T-helper 9 cell (primary cell): ENCODE measurements at places on chromosomes 6 and 20.

DNA sequence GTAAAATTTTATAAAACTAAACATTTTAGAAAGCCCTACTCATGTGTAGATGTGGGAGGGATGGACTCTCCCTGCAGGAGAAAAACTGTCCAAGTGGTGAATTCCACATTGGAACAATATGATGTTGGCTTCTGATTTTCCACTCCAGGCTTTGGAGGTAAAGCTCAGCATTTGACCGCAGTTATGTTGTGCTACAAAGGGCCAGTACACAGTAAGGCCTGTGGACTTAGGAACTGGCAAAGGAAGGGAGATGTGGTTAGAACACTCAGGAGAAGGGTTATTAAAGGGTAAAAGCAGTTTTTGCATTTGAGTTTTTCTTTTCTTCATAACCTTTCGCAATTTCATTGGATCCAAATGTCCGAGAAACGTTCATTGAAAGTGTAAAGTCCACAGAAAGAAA is 150.3 kb upstream of the SASH1 start:
- no peak for DNase-seq

- no peak for DNase-seq
Observed at GRCh38 chr6:11964729-11965335, 47.3 kb upstream of the HIVEP1 start.

GRCh38 chr20:40689100-40689942 is at the start of gene MAFB:
Gene MAFB (minus strand): TSS chr20:40689236. CDS start chr20:40688850, 386 bp downstream.
- DNase-seq, result no peak

GRCh38 chr20:20720158-20720557 is 7.7 kb upstream of the RALGAPA2 start:
- DNase-seq, result no peak

DNA sequence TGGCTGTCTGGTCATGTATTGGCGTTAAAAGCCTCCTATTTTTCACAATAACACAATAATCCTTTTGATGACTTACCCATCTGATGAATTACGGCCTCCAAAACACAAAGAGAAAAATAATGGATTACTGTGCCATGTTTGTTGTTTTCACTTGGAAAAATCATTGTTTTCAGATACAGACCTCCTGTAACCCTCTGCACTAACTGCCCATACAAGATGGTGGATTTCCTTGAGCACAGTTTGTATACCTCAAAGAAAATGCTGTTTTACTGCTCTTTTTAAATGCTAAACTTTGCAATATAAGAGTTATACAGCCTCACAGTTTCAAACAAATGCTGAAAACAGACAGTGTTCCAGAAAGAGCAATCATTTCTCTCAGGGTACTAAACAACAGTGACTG is 61.0 kb downstream of the SMLR1 start:
- DNase-seq, result no peak

DNA sequence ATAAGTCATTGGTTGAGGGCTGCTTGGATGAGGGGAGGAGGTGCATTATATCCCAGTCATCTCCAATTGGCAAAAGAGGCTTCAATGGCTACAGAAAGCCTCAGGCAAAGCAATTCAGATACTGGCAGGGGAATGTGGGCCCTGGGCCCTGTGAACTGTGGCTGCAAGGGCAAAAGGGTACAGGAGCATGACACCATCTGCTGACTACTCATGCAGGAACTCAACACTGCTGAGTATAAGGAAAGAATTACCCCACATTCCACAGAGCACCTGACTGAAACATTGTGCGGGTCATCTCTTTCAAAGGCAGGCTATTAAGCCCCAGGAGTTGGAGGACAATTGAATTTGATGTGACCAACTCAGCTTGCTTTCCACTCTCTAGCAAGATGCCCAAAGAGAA is 92.1 kb upstream of the SPTLC3 start:
- DNase-seq, result no peak

- DNase-seq, result no peak
Observed at GRCh38 chr6:1587977-1588376, 21.7 kb upstream of the FOXC1 start.

DNA sequence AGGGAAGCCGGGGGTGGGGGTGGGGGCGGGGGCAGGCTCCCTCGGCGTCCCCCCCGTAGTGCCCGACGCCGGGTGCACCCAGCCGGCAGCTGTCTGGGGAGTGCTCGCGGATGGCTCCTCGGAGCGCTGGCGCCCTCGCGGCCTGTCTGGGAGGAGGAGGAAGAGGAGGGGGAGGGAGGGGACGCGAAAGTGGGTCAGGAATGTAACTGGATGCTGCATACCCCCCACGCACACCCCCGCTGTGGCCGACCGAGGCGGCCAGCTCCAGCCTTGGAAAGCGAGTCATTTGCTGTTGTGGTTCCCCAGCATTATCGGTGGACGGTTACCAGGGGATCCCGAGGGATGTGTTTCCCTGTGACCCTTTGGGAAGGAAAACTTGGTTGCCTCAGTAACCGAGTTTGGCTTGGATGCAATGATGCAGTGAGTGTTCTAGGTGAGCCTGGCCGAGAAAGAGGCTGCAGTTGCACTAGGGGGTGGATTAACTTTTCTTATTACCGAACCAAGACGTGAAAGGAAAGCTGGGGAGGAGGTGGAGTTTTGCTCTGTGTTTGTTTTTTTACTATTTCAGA is 55.2 kb upstream of the RREB1 start:
- DNase-seq, result peak; percentile 12

GRCh38 chr20:63950701-63951397 is 5.4 kb downstream of the UCKL1 start:
- DNase-seq, result no peak

DNA sequence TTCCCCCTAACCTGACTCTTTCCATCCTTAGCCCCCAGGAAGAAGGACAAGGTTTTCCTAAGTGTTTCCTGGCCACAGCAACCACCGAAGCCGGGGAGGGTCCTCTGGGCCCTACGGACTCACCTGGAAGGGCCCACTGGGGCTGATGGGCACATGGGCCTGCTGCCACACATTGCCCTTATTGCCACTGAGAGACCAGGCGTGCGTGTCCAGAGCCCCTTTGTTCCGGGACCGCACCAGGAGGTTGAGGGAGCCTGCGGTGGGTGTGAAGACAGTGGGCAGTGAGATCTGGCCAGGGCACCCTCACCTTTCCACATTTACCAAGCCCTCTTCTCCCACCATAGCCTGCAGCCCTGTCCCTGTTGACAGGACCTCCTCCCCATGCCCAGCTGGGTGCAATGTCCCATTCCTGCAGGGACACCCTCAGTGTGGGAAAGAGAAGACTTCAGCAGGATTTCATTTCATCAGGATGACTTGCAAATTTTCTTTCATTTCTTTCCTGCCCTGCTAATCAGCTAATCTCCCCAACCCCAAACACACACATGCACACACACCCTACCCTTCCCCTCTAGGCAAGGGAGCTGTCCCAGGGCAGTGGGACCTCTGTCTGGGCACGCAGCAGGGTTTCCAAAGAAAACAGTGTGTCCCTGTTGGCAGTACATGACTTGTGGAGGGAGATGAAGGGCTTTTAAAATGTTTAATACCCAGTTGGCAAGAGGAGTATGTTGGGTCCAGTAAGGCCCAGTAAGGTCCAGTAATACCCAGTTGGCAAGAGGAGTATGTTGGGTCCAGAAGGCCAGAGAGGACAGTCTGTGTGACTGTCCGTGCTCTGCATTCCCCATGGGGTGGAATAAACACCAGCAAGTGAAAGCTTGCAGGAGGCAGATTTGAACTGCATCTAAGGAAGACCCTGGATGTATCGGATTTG is 59.0 kb downstream of the MDGA1 start:
- DNase-seq, result no peak

- no peak for DNase-seq
Observed at GRCh38 chr6:109118337-109118736, 23.0 kb downstream of the CEP57L1 start.

- DNase-seq, result no peak
Observed at GRCh38 chr6:44868335-44868668, 459.8 kb upstream of the RUNX2 start.

GRCh38 chr6:134436950-134437349 is 119.0 kb upstream of the SGK1 start:
- no peak for DNase-seq

GRCh38 chr6:138971601-138972000 is 16.5 kb downstream of the REPS1 start:
- no peak for DNase-seq

DNA sequence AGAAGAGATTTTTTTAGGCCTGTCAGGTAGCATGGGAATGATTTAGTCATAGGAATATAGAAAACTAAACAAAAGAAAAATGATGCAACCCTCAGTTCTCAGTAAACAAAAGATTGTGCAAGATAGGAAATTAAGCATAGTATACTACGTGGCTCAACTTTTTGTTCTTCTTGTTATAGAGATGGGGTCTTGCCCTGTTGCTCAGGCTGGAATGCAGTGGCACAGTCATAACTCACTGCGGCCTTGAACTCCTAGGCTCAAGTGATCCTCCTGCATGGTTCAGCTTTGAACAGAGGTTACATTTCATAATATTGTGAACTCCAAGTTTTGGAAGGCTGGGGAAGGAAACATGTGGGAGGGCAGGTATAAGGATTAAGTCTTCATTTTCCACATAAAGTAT is 28.5 kb downstream of the SLX4IP start:
- DNase-seq, result no peak

DNA sequence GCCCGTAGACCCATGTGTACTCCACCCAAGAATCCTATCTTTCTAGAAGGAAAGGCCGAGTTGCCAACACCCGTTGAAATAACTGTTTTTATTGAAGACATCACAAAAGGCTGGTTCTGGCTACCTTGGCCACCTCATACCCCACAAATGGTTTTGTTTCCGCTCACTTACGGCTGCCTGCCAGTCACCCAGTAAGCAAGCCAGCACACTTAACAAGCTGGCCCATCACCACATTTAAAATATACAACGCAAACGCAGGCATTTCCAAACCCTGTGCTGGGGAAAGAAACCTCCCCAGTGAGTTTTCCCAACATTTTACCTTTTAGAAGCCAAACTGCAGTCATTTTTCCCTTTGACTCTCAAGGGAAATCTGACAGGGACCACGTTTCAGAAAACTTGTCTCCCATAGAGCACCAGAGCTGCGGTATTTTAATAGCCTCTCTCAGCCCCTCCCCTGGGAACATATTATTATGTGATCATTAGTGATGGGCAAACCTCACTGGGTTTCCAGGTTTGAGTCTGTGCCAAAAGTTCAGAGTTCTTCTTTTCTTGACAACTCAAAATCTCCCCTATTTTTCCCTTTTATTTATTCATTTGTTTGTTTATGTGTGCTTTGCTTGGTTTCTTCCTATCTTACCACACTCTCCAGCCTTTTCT is 36.7 kb upstream of the BMP2 start:
- no peak for DNase-seq

DNA sequence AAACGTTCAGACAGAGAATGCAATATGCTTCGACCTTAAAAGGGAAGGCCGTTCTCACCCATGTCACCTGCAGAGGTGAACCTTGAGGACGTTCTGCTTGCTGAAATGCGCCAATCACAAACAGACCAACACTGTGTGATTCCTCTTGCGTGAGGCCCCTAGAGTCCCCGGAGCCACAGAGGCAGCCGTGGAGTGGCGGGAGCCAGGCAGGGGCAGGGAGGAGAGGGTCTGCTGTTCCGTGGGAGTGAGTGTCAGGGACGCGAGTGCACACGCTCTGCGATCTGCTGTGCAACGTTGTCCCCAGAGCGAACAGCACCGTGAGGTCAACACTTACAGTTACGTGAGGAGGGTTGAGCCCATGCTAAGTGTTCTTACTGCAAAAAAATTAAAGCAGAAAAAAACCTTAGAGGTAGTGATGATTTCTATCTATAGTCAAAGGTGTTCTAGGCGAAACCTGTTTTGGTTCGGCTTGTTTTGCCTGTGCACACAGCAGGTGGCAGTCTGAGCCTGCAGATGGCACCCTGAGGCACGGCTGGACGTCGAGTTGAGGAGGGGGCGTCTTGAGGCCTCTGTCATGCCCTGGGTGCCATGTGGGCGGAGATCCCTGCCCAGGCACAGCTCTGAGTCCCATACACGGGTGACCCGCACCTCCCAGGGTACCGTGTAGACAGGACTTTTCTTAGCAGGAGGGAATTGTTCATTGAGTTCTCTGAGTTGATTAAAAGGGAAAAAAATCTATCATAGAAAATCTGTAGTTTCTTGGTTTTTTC is 71.7 kb upstream of the FRMD1 start:
- DNase-seq, result no peak

GRCh38 chr20:61886721-61887595 is 178.7 kb downstream of the TAF4 start:
- peak; percentile 8 for DNase-seq

GRCh38 chr6:26432627-26433201 is 7.6 kb upstream of the BTN3A3 start:
- no peak for DNase-seq

GRCh38 chr20:63826753-63827152 is 4.3 kb downstream of the ZBTB46 start:
- no peak for DNase-seq

GRCh38 chr20:23167431-23167830 is 81.3 kb upstream of the CD93 start:
- no peak for DNase-seq

- DNase-seq, result no peak
Observed at GRCh38 chr20:43238266-43238665, 48.6 kb upstream of the PTPRT start.

- no peak for DNase-seq
Observed at GRCh38 chr6:46293641-46294316, 123.0 kb upstream of the ENPP5 start.

DNA sequence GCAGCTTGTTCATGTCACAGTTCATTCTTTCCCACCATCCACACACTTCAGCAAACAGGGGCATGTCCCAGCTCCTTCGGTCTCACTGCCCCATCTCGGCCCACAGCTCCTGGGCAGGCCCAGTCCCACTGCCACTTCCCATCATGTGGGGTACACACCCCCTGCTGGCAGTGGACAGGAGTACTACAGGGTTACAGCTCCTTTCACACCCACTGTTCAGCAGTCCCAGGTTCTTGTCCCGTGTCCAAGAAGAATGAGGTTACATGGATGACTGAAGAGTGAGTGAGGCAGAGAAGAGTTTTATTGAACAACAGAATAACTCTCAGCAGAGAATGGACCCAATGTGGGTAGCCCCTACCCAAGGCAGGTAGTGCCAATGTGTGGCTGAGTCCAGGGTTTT is 77.8 kb upstream of the SMLR1 start:
- DNase-seq, result no peak

DNA sequence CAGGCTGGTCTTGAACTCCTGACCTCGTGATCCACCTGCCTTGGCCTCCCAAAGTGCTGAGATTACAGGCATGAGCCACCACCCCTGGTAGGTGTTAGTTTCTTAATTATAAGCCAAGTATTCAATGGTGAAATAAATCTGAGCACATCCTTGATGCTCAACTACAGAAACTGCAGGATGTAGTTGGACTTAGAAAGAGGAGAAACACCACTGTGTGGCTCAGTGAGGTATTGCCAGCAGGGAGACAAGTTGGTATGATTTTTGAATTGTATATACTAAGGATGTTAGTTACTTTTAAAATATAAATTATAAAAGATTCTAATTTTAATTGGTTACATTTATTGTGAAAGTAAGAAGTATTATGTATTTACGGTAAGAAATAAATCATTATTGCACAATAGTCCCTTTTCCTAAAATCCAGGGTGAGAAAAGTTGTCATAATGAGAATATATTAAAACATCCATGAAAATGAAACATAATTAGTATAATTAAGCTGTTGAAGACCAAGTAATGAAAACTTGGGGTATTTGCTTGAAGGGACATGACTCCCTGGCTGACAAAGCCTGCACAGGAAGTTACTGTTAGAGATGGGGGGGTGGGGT is 17.6 kb downstream of the SLC18B1 start:
- DNase-seq, result no peak

GRCh38 chr20:23207826-23208540 is 121.9 kb upstream of the CD93 start:
- DNase-seq, result no peak
